Activated CD8-positive, alpha-beta memory T cell treated with anti-CD3 and anti-CD28 coated beads for 36 hours (primary cell): ENCODE measurements at places on chromosomes 5 and 9. TPM values are rescaled to one million over a fixed set of nuclear protein-coding genes. Genes with fewer than 3 reads are reported as not detected.

SLC6A19 gene
- total RNA-seq: not detected

NIM1K gene
- total RNA-seq: 0.86 TPM

PITX1 gene
- 0.10 TPM for total RNA-seq

ABCA2 gene
- total RNA-seq: 10.3 TPM

SLC25A48 gene
- not detected for total RNA-seq

FOXD1 gene
- 0.34 TPM for total RNA-seq

BICD2 gene
- total RNA-seq: 25.7 TPM

FGF10 gene
- not detected for total RNA-seq

PCDHGB4 gene
- total RNA-seq: 0.04 TPM

DOLPP1 gene
- 27.0 TPM for total RNA-seq

PKN3 gene
- 10.2 TPM for total RNA-seq

STC2 gene
- 13.8 TPM for total RNA-seq

LEAP2 gene
- total RNA-seq: 3.5 TPM

FOXD4L5 gene
- total RNA-seq: 0.17 TPM

STING1 gene
- total RNA-seq: 107 TPM

TMEFF1 gene
- 0.36 TPM for total RNA-seq

PALM2AKAP2 gene
- total RNA-seq: not detected

SOHLH1 gene
- not detected for total RNA-seq

IL6ST gene
- total RNA-seq: 48.7 TPM

KCNT1 gene
- total RNA-seq: not detected

ADAMTS2 gene
- not detected for total RNA-seq
